ENCODE measurements at places on chromosomes 16 and 17.

DNA sequence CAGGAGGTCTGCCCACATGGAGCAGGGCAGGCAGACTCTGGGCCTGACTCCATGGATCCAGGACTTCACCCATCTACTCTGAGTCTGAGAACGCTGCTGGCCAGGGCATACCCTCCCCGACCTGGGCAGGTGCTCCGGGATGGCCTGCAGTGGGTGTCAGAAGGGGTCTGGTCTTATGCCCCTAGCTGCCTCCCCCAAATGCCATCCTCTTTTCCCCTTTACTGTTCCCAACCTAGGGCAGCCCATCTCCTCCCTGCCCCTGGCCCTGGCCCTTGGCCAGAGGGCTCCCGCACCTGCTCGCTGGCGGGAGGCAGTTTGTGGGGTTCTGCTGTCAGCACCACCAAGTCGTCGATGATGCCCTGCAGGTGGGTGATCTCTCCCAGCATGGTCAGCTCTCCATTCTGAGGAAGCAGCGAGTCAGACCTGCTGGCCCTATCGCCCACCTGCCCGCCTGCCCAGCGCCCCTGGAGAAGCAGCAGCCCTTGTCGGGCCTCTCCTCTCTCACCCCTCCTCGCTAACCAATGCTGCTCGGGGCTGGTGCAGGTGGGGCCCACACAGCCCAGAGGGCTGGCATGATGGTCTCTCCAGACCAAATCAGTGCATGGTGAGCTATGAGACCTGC lies 8.2 kb downstream of the MTSS2 start:
- DNase-seq, result no peak

- DNase-seq, result no peak
These were observed 2.4 kb upstream of the CAPN15 start for GRCh38 chr16:525123-525519.

DNA sequence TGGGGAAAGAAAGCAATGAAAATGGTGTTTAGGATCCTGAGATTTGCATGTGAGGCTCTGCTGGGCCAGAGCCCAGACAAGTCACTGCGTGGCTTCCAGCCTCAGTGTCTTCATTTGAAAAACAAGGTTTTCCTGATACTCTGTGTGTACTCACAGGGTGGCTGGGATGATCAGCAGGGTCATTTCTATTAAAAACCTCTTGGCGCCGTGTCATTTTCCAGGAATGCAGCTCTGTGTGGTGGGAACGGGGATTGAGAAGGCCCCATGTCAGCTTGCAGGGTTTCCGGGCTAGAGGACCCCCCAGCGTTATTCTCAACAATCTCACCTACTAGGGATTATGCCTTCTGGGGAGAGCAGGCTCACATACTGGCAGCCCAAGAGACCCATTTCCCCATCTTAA lies 73.5 kb downstream of the FOXL1 start:
- DNase-seq, result no peak

- no peak for DNase-seq
These were observed 34.3 kb downstream of the STAT5B start for GRCh38 chr17:42241871-42242270.

GRCh38 chr17:79728908-79729471 lies 1.8 kb upstream of the ENPP7 start:
- DNase-seq, result no peak

- DNase-seq, result no peak
These were observed 345.6 kb downstream of the CPPED1 start for GRCh38 chr16:12458051-12458450.

DNA sequence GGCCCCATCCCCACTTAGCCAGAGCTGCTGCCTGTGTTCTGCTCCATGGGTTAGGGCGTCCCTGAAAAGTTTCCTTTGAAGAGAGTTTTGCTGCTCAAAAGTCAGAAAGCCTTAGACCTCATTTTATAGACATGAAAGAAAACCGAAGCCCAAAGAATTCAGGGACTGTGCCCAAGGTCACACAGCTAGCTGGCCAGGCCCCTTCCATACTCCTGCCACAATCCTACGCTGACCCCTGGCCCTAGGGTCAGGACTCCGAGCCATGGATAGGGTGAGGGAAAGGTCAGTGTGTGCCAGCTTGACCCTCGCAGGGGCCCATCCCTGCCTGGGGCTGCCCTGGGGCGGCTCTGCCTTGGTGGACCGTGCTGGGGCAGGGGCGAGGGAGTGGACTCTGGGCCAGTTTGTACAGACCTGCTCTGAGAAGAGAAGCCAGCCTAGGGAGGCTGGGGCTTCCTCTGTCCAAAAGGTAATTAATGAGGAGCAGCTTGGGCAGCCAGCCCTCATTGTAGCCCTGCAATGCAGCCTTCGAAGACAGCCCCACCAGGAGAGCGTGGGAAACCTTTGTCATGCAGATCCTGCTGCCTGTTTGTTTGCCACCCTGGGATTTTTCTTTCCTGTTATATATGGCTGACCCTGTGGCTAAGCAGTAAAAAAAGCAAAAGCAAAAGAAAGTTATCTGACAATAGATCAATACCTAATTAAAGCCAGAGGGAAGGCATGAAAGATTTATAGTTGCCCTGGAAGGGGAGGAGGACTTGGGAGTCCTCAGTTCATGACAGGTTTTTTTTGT lies 37.4 kb downstream of the RHBDL3 start:
- DNase-seq, result no peak

DNA sequence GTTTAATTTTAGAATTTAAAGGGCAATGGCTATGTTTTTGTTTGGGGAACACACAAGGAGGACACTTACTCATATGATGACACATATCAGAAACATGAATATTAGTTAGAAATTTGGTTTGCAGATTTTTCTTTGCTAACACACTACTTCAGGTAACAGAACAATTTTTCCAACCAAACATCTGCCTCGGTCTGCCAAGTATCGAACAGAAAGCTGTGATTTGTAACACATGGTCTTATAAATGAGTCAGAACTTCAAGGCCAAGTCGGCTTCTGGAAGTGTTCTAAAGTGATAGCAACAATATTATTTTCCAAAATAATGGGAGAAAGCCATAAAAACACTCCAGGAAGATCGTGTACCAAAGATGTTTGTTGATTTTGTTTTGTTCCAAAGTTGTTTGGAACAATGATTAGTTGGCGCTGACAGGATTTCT lies 75.9 kb upstream of the PMFBP1 start:
- DNase-seq, result no peak

DNA sequence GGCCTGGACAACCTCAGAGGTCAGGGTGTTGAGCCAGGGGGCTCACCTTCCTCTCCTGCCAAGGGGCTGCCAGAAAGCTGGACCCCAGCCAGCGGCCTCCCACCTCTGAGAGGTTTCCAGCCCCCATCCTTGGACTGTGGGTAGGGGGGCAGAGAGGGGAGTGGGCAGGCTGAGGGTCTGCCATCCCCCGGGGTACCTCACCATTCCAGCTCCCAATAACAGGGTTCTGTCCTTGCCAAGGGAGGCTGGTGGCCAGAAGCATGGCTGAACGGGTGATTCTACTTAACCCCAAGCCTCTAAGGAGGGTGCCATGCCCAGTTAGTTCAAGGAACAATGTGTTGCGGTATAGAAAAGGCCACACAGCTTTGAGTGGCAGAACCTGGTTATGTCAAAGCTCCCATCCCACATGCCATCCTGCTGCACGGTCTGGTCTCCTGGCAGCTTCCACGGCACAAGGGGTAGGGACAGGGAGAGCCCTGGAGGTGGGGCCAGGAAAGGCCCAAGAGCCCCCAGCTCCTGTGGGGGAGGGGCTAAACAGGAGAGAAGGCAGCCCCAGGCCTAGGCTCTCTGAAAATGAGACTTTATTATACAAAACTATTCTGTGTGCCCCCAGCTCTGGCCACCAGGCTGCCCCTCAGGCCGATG lies 19.8 kb downstream of the B9D1 start:
- DNase-seq, result no peak

DNA sequence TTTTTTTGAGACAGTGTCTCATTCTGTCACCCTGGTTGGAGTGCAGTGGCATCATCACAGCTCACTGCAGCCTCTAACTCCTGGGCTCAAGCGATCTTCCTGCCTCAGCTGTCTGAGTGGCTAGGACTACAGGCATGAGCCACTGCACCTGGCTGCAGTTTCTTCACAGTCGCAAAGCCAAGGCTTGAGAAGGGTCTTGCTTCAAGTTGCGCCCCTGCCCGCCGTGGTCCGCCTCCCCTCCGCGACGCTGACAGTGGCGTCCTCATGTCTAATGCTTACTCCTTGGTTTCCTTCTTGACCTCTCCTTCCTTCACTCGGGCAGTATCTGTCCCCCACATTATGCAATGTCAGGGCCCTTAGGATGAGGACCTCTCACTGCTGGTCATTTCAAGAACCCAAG lies 112.7 kb downstream of the ADCY9 start:
- no peak for DNase-seq

- no peak for DNase-seq
These were observed 51.0 kb downstream of the CNOT1 start for GRCh38 chr16:58578642-58579041.

DNA sequence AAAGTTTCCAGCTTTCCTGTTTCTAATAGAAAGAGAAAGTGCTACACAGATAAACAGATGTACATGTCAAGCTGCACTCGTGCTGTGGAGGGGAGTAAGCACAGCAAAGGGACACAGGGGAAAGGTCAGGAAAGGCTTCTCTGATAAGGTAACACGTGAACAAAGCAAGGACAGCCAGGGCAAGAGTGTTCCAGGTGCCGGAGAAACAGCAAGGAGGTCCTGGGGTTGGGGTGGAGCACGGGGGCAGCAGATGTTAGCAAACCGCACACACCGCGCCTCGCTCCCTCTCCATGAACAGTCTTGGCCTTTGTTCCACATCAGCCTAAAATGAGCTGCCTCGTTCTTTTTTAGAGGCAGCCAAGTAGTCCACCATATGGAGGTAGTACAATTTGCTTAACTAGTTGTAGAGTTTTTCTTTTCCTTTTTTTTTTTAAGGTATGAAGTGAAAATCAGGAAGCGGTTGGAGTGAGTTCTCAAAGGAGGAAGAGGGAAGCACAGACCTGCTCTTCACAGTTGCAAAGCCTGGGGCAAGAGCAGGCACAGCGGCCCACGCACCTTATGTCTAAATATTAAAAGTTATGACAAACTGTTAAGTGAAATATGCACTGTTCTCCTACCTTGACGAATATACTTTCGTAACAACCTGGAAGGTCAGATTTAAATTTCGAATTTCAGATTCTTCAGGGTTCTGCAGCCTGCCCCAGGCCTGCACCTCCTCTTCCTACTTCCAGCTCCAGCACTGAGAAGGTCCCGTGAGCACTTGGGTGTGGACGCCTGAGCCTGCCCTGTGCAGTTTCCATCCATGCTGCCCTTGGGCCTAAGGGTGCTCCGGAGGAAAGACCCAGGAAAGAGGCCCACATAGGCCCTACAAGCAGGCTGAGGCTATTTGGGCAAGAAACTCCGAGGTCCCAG lies 41.5 kb upstream of the RPH3AL start:
- no peak for DNase-seq

- DNase-seq, result no peak
These were observed 23.8 kb downstream of the TBC1D3B start for GRCh38 chr17:36152639-36153120.

- no peak for DNase-seq
These were observed 8.6 kb downstream of the KRT28 start for GRCh38 chr17:40791111-40791510.

DNA sequence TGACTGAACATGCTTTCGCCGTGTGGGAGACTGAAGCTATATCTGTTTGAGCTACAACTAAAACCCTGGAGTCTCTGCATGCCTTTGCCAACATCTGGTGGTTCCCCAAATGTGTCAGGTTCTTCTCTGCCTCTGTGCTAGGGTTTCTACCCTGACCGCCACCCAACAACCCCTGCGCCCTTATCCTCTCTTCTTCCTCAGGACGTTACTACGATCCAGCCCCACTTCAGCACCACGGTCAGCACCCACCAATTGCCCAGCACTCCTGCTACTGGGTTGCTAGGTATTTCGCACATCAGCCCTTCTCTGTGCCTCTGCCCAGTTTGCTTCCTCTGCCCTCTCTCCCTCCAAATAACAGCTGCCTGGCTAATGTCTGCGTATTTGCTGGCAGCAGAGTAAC lies 106.3 kb upstream of the HSBP1 start:
- no peak for DNase-seq

DNA sequence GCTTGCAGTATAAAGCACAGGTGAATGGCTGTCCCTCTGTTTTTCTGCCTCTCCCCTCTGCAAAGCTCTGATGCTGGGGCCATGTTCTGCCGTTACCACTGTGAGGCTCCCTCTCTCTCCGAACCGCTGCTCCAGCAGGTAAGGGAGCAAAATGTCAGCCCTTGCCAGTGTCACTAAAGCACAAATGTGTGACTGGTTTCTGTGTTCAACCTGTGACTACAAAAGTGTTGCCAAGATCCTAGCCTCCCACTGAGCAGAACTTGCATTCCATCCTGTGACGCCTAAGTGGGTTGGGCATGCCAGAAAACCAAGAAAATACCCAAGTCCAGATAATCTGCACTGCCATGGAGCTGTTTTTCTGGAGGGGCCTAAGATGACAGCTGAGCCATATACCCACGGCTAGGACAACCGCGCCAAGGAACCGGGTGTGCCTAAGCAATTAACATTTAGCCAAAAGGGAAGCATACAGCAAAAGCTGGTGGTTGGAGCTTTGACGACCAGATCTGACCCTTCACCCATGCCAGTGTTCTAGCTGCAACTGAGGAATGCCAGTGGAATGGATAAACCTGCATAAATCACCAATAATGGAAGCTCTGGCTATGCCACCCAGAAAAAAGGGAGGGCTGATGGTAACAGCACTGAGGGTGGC lies 35.0 kb downstream of the PSME3IP1 start:
- DNase-seq, result no peak

- no peak for DNase-seq
These were observed 21.1 kb upstream of the CORO6 start for GRCh38 chr17:29643817-29644160.

GRCh38 chr16:86281421-86281820 lies 228.9 kb upstream of the FOXF1 start:
- DNase-seq, result no peak

DNA sequence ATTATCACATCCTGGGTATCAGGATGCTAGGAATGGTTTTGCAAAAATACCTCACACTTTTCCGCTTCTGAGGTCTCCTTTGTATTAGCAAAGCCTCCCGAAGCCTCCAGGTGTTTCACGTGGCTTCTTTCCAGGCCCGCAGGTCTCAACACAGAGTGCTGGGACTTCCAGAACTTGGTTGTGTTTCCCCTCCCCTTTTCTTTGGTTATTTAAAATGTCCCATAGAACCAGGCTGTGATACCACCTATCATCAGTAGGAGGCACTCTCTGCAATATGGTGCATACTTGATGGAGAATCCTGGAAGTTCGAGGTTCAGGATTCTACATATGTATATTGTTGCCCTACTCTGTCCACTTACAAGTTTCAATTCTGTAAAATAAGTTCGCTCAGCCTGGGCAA lies 28.8 kb downstream of the ATP2C2 start:
- no peak for DNase-seq

GRCh38 chr17:8409966-8410882 lies 12.6 kb upstream of the RNF222 start:
- DNase-seq, result peak; percentile 66

Measured in stimulated activated CD8-positive, alpha-beta memory T cell treated with anti-CD3 and anti-CD28 coated beads, Interleukin-4, amount 100 ng/mL, for 4 hours (primary cell).